ENCODE measurements at places on chromosomes 3 and 15.

DNA sequence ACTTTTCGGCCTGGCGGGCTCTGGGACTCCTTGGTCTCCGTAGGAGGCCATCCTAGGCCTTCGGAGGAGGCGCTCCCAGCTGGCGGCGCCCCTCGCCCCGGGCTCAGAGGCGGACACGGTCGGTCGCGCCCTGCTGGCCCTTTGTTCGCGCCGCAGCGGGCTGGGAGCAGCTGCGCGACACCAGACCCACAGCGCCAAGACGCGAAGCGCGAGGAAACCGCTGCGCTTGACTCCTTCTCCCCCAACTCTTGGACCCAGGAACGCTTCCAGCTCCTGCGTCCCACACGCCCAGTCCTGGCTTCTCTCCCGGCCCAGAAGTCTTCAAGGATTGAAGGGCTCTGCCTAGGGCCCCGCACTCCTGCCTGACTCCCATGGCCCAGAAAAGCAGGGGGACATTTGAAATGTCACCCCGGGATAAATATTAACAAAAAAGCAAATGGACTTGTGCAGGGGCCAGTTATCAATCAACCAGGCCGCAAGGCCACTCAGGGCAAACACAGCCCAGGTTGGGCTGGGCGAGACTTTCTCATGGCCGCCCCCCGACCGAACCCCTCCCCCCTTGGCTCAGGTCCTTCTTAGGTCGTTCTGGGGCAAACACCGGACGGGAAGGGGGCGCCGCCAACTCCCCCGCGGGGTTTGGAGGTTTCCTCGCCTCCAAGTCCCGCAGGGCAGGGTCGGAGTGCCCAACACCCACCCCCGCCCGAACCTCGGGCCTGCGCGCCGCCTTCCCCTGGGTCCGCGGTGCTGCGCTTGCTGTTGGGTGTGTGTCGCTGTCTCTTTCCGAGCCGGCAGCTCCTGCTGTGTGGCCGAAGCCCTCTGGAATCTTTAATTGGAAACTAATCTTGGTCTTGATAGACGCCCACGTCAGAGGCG, 5.1 kb downstream of the ONECUT1 start:
- DNase-seq, result no peak

DNA sequence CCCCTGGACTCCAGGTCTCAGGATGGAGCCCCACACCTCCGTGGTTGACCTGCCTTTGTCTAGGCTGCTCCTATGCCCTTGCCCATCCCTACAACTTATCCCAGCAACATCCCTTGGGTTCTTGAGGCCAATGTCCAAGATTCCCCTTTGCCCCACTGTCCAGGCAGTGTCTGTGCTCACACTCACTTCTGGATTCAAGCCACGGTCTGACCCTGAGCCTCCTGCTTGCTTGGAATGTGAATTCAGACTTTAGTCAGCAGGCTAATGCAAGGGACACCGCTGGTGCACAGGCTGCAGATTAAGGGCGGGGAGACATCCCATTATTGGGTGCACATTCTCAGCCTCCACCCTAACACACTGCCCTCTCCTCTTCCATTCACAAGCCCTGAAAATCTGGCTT, 154.1 kb downstream of the WNT5A start:
- DNase-seq, result no peak

DNA sequence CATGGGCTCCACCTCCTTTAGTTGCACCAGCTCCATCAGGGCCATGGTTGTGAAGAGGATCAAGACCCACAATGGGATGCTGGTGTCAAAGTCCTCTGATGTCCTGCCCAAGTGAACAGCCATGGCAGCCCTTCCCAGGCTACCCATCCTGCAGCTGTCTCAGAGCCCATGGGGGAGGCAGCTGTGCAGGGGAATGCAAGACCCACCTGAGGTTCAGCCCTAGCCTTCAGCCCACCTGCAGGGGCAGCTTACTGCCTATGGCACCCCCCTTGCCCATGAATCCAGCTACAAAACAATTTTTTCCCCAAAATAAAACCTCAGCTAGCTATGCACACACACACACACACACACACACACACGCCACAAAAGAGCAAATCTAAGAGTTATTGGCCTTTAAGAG, 48.2 kb upstream of the POU1F1 start:
- no peak for DNase-seq

DNA sequence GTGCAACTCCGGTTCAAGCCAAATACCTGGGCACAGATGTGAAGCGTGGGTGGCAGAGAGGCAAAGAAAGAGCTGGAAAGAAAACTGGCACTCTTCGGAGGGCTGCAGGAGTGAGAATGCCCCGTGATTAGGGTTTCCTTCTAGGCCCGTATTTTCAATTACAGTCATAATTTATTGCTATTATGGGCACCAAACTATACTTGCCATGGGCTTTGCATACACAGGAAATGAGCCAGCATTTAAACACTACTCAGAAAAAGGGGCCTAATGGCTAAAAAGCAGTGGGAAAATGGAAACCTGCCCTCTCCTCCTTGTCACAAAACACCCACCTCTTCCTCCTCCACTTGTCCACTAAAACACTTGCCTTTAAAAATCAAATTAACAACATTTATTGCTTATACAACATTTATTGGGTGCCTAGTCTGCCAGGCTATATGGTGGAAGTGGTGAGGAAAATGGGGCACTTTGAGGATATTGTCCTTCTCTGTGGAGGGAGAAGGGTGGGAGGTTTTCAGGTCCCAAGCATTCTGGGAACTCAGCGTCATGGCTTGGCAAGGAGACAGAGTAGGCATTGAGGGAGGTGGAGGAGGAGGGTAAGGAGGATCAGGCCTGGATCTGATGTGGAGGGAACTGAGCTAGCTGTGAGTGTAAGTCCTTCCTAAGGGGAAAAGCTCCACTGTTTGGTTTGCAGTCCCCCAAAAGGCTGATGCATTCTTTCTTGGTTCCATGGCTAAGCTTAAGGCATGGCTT, 160.9 kb downstream of the SLCO3A1 start:
- DNase-seq, result no peak

- no peak for DNase-seq
Observed at GRCh38 chr15:27214961-27215360, 244.0 kb downstream of the GABRG3 start.

GRCh38 chr3:39291903-39292329, 12.1 kb upstream of the CX3CR1 start:
- peak; percentile 46 for DNase-seq

GRCh38 chr15:54571576-54571975, 593.3 kb downstream of the UNC13C start:
- no peak for DNase-seq

DNA sequence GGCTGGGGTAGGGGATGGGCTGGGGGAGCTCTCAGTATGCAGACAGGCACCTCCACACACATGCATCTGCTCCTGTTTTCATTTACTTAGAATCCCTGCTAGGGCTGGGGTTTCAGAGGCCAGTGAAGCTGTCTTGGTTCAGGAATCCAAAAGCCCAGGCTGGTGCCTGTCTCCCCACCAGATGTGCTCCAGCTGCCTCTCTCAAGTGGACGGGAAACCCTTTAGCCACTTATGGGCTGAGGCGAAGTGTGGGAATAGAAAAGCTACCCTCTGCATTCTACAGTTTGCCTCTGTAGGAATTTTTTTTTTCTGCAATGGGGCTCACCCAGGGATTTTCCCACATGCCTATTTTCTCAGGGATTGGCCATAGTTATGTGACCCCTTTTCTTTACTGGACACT, 72.5 kb downstream of the ATP2B2 start:
- no peak for DNase-seq

GRCh38 chr3:180656406-180656805, 22.9 kb downstream of the CCDC39 start:
- DNase-seq, result no peak

- DNase-seq, result no peak
Observed at GRCh38 chr3:2468816-2469215, 370.1 kb downstream of the CNTN4 start.

GRCh38 chr15:41795996-41796856, 21.9 kb downstream of the MAPKBP1 start:
- DNase-seq, result no peak

GRCh38 chr15:47674586-47675232, 42.6 kb upstream of the SEMA6D start:
- DNase-seq, result no peak

DNA sequence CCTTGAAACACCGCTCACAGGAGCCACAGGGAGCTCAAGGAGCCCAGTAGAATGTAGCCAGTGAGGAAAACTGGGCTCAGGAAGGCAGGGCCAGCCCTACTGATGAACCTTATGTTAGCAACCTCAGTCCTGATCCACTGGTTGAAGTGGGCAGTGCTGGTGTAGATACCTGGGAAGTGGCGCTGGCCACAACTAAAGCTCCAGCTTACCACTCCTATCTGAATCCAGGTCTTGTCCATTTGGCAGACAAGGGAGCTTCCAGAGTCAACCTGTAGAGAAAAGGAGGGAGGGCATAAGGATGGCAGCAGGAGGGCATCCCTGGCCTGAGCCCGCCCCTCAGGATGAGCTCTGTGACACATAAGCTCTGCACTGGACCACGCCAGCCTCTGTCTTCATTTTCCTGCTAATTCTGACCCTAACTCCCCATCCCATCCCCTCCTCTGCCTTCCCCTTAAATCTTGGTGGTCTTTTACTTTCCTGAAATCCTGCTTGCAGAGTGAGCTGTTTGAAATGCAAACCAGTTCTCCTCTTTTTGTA, 2.1 kb upstream of the PRSS50 start:
- DNase-seq, result no peak

- DNase-seq, result peak; percentile 32
Observed at GRCh38 chr3:10917176-10917575, 75.4 kb upstream of the SLC6A1 start.

DNA sequence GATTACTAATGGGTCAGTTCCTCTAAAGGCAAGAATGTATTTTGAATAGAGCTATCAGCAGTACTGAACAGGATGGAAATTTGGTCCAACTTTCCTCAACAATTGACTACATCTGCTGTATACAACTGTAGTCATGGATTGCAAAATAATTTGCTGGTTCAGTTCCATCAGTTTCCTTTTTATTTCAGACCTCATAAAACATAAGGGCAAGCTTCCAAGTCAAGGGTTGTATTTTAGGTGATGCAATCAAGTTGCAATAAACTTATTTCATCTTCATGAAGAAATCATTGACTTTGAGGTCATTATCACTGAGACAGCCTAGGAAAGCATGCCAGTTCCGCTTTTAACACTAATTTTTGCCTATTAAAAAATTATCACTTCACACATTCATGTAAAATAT, 90.4 kb upstream of the TSEN2 start:
- DNase-seq, result peak; percentile 32

DNA sequence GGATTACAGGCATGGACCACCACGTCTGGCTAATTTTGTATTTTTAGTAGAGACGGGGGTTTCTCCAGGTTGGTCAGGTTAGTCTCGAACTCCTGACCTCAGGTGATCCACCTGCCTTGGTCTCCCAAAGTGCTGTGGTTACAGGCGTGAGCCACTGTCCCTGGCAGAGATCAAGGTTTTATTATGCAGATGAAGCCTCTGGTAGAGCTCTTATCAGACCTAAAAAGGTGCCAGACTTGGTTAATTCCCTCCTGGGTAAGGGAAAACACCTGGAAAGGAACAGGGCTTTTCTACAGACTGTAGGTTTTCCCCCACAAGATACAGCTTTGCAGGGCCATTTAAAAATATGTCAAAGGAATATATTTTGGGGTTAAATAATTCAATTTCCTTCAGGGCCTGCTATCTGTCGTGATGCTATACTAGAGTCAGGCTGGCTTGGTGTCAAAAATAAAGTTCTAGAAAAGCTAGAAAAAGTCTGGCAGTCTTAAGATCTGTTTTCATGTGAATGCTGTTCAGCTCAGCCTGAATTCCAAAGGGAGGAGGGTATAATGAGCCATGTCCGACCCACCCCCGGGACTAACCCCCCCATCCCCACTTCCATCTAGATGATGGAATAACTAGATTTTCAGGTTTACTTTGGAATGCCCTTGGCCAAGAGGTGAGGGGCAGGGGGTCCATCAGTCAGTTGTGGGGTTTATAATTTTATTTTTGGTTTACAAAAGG, 1.9 kb upstream of the BLOC1S6 start:
- DNase-seq, result no peak

GRCh38 chr3:71185733-71186455, 397.6 kb downstream of the FOXP1 start:
- DNase-seq, result no peak

DNA sequence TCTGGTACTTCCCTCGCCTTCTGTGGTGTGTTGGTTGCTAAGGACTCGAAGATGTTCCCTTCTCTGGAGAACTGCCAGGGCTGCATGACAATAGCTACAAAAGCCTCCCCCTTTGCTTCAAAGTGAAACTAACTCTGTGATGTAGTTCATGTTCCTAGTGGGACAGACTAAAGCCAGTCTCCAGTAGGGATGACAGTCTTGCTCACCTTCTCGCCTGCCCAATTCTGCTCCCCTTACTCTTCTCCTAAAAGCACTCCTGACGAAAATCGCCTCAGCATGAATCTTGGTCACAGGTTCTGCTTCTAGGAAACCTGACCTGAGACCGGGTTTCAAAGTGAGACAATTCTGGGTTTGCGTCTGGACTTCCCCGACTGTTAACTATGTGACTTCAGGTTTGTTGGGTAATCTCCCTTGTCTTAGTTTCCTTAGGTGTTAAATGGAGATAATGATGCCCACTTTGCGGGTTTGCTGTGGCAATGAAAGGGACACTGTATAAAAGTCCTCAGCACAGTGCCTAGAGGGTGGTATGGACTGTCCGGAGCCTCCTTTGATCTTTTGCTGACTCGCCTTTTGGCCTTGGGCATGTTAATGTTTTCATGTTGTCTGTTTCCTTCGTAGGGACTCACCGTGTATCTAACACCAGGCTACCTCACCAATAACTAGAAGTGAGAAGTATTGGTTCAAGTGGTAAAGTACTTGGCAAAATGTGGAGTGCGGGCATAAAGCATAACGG, 24.9 kb upstream of the THRB start:
- DNase-seq, result no peak

DNA sequence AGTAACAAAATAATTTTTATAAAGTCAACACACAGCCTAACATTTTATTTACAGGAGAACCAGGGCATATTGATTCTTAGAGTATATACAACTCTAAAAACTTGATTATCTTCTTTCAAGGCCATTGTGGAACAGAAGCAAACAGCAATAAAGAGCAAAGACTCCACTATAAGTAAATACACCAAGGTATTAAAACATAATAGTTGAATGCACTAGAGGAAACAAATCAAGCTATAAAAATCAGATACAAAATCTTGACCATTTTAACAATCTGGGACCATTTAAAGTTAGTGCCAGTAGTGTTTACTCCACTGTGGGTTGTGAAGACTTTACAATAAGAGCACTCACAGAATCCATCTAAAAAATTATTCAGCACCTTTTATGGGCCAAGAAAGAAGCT, 323.6 kb downstream of the AGBL1 start:
- DNase-seq, result no peak

DNA sequence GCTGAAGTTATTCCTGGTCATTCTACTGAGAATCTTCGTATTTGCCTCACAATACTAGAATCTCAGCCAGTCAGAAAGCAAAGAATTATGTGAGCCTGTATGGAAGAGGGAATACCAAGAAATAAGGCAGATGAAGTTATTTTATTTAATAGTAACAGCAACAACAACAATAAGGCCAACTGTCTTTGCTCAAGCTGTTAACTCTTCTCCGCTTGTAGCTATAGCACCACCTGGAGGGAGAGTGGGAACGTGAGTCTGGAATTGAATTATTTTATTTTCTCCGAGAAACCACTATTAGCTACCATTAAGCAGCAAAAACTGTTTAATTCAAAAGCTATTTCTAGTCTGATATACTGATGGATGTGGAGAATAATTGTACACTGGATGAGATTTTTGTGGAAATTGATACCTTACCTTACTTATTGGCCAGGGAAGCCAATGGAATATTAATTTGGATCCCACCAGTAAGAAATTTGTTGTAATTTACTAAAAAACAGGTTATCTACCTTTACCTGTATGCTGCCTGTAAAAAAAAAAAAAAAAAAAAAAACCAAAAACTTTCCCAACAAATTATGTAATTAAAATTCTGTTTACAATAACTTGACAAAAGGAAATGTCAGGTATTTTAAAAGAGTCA, 50.1 kb downstream of the CALML4 start:
- peak; percentile 60 for DNase-seq

GRCh38 chr15:91801836-91802534, 51.5 kb upstream of the SLCO3A1 start:
- no peak for DNase-seq
